T47D (cell line): ENCODE measurements at places on chromosomes 16 and 17.

DNA sequence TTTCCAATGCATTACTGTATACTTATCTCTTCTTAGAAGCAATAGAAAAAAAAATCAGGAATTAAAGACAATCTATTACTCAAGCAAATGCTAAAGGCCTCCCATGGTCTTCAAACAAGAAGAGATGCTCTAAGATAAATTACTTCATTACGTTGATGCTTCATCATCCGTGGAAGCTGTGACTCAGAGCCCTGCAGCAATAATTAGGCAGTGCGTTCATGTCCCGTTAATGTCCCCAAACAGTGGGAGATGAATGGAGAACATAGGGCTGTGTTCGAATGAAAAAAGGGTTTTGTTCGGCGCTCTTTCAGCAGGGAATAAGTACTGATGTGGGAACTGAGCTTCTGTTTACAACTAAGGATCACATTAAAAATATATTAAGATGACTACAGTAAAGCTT is 15.9 kb upstream of the PDXDC1 start:
- DNase-seq: no peak

GRCh38 chr17:63290351-63290750 is 155.8 kb downstream of the CYB561 start:
- DNase-seq: no peak

GRCh38 chr16:12162151-12162985 is 185.8 kb downstream of the SNX29 start:
- DNase-seq: no peak

- no peak for DNase-seq
These were observed 330.1 kb downstream of the CDH11 start for GRCh38 chr16:64791756-64792155.

- DNase-seq: no peak
These were observed 99.0 kb upstream of the PIRT start for GRCh38 chr17:10936931-10937330.

- DNase-seq: no peak
These were observed 87.8 kb downstream of the SMG6 start for GRCh38 chr17:2215616-2216364.

DNA sequence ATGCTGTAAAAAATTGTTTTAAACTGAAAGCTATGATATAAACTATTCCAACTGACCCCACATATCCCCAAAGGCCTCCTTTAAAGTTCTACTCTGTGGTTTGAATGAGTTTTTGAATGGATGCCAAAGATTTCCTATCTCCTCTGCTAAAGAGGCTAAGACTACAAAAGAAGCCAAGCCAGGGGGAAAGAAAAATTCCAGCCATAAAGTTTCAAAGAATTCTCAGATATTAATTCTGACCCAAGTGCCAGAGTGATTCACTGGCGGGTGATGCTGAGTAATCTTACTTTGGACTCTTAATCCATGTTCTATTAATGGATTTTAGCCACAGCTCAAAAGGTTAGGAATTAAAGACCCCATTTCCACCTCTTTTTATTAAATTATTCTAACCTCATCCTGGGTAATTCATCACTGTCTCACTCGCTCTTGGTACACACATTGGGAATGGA is 60.7 kb downstream of the HS3ST3A1 start:
- no peak for DNase-seq

DNA sequence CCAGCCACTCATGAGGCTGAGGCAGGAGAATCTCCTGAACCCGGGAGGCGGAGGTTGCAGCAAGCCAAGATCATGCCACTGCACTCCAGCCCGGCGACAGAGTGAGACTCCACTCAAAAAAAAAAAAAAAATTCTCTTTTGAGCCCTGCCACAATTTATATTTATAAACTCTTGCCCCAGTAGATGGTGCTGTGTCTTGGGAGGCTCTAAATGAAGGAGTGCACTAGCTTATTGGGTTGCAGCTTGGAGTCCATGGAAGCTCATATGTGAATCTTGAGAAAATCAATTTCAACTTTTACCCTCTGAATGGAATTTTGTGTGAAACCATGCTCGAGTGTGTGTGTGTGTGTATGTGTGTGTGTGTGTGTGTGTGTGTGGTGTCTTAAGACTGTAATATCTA is 420.1 kb downstream of the HS3ST4 start:
- no peak for DNase-seq

DNA sequence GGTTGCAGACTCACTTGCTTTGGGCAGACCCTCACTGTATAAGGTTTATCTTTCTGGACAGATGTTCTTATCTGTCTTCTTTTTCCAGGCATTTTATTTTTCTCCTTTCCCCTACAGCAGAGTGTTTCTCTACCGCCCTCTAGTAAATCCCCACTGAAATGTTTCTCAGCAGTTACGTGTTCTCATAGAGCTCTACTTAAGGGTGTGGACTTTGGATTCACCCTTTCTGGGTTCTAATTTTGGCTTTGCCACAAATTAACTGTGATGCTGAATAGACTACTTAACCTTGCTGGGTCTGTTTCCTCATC is 2.0 kb downstream of the ADAT1 start:
- no peak for DNase-seq

GRCh38 chr17:46191322-46192188 is 1.7 kb downstream of the KANSL1 start:
- DNase-seq: peak; percentile 76

- no peak for DNase-seq
These were observed 69.0 kb downstream of the CHD9 start for GRCh38 chr16:53123747-53124146.

- DNase-seq: no peak
These were observed 51.2 kb downstream of the SNX29 start for GRCh38 chr16:12027558-12028287.

DNA sequence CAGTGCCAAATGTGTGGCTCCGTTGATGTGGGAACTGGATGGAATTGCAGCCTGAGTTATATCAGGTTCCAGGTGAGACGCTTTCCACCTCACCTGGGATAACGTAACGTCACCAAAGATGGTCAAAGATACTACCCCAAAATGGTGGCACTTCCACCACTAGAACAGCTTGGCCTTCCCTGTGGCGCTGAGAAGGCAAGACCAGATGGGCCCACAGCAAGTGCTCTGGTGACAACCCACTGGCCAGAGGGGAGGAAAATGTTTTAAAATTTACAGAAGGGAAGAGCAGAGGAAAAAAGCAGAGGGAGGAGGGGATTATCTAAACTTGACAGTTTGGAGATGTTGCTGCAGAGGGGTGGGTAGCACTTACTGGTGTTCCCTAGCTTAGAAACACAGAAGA is 7.5 kb upstream of the ITGA2B start:
- DNase-seq: no peak

- no peak for DNase-seq
These were observed 45.2 kb downstream of the ANKRD11 start for GRCh38 chr16:89445166-89445565.

DNA sequence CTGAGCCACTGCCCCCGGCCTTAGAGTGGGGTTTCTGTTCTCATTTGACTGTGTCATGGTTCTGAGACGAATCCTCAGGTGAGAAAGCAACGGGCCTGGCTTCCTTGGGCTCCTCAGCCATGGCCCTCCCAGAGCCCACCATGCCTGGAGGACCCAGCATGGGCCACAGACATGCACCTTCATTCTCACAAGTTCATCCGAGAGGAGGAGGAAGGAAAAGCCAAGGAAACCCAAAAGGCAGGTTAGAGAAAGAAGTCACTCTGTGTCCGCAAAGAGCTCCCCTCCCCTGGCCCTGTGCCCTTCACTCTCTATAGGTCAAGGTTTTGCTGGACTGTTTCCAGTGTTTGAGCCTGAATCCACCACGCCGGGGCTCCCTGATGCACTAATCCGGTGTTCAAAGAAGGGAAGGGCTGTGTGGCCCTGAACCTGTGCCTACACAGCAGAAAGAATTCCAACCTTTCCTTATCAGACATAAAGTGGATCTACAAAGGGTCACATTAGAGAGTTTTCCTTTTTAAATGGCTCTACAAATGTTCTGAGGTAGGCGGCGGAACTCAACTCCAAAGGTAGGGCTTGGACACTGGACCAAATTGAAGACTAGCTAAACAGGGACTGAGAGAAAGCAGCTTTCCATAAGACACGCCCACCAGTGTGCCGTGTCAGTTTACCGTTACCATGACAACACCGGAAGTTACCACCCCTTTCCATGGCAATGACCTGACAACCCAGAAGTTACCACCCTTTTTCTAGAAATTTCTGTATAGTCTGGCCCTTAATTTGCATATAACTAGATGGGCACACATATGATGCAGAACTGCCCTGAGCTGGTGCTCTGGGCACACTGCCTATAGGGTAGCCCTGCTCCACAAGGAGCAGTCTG is 15.9 kb upstream of the PECAM1 start:
- no peak for DNase-seq

- DNase-seq: no peak
These were observed 19.9 kb downstream of the CFAP20 start for GRCh38 chr16:58109330-58109729.

- DNase-seq: no peak
These were observed 10.8 kb downstream of the ODAD4 start for GRCh38 chr17:41941168-41941567.

GRCh38 chr17:44353672-44354331 is 8.7 kb downstream of the GRN start:
- no peak for DNase-seq

- DNase-seq: no peak
These were observed 4.3 kb upstream of the NTN1 start for GRCh38 chr17:9016941-9017552.

DNA sequence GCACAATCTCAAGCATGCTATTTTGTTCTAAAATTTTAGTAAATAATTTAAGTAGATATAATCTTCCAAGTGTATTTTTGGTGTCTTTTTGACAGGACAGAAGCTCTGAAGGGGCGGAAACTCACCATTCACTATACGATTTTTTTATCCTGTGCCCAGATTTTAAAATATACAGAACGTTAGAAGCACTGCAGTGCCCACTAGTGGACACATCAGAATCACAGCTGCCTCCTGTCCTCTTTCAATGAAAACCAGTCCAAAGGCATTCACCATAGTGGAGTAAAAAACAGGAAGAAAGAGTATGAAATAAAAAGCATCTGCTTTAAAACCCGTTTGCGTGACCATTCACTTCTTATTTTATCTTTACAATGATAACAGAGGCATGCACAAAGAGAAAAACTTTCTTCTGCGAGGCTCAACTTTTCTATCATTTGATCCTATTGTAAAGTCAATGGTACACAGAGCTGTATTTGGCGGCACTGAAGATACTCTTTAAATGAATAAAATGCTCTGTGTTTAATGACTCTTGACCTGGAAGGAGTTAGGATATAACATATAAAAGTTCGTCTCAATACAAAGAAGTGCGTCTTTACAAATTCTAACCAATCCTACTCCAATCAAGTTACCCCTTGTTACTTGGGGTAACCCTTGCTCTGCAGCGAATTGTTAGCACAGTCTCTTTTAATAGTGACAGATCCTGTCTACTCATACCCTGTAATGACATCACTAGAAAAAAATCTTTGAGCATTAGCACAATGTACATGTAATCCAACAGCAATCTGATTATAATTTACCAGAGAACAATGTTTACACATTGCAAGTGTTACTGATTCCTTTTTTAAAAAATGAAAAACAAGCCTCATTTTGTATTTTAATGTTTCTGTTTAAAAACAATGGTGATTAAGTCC is 339.8 kb upstream of the PSMD7 start:
- peak; percentile 66 for DNase-seq
